Stimulated activated naive CD4-positive, alpha-beta T cell (primary cell): ENCODE measurements at places on chromosomes 7 and 10.

DNA sequence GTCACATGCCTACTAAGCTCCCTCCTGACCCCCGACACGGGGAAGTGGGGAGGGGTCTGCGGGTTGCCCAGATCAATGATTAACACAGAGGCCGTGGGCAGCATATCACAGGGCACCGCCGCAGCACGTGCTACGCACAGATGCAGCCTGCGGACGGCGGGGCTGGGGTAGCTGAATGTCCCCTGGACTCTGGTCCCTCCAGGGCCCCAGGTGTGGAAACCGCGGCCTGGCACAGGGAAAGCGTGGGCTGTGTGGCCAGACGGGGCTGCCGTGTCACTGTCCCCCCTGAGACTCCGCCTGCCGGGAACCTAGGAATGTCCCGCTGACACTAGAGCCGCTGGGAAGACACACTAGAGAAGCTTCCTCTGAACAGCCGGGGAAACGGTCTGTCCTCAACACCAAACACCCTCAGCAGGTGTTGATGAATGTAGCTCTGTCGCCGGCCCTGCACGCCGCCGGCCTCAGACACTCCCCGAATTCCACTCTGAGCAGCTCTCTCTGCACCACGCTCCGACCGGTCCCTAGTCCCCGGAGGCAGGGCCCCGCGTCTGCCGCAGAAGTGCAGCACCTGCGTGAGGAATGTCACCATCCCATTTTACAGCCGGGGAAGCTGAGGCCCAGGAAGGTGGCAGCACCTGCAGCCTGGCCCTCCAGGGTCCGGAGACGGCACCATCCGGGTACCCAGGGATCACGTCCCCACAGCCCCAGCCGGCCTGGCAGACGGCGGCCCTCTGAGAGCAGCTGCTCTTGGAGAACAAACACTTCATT lies 33.4 kb upstream of the PDGFA start:
- DNase-seq: no peak

DNA sequence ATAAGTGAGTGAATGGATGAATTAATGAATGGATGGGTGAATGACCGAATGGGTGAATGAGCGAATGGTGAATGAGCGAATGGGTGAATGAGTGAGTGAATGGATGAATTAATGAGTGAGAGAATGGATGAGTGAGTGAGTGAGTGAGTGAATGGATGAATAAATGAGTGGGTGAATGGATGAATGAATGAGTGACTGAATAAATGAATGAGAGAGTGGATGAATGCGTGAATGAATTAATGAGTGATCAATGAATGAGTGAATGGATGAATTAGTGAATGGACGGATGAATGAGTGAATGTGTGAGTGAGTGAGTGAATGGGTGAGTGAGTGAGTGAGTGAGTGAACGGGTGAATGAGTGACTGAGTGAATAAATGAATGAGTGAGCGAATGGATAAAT lies 49.5 kb upstream of the HMX3 start:
- DNase-seq: no peak

DNA sequence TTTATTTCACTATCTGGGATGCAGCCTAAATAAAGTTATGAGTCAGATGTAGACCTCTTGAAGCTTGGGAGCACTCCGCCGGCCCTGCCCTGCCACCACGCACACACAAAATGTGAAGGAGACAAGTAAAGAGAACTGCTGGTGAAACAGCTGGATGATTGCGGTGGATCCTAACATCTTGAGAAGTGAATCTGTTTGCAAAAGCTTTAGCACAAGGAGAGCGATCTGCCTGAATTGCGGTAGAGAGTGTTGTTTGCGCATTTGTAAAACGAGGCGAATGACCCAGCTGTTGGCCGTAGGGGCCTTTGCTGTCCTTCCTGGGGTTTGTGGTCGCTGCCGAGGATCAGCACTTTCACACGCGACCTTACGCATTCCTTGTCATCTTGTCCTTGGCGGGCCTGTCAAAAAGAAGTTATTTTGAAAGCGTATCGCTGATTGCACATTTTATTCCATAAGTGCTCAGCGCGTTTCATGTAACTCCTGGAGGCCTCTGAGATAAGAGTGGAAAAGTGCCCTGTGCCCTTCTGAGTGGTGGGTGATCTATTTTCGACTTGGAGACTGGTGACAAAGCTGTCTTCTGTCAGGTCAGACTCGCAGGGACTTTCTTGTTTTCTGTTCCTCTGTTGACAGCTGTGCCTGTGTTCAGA lies 40.8 kb downstream of the RBM20 start:
- no peak for DNase-seq

- DNase-seq: no peak
These were observed 591.1 kb downstream of the SDK1 start for GRCh38 chr7:3892157-3892556.

DNA sequence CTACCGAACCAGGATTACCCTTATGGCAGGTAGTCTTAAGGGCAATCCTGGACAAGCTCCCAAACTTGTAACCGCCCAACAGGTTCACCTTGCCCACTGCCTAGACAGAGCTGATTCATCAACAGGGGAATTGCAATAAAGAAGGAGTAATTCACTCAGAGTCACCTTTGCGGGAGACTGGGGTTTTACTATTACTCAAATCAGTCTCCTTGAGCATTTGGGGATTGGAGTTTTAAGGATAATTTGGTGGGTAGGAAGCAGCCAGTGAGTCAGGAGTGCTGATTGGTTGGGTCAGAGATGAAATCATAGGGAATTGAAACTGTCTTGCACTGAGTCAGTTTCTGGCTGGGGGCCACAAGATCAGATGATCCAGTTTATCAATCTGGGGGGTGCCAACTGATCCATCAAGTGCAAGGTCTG lies 25.3 kb downstream of the HK1 start:
- no peak for DNase-seq

GRCh38 chr10:119701861-119702260 lies 24.0 kb upstream of the INPP5F start:
- DNase-seq: no peak

DNA sequence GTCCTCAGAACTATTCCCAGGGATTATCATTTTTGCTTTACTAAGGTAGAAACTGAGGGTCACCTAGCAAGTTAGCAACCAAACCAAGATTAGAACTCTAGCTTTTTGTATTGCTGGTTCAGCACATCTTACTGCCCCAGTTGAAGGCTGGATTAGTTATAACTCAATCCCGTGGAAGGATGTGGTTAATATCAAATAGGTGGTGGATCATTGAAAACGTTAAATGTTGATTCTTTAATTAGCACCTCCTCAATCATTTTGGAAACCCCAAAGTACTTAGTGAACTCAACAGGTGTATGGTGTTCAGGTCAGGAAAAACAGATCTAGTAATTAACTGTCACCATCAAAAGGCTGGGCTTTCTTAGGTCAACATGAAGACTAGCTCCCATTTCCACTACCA lies 152.4 kb downstream of the ARID5B start:
- DNase-seq: no peak

- DNase-seq: no peak
These were observed 1.4 kb downstream of the LARP4B start for GRCh38 chr10:929960-930624.

DNA sequence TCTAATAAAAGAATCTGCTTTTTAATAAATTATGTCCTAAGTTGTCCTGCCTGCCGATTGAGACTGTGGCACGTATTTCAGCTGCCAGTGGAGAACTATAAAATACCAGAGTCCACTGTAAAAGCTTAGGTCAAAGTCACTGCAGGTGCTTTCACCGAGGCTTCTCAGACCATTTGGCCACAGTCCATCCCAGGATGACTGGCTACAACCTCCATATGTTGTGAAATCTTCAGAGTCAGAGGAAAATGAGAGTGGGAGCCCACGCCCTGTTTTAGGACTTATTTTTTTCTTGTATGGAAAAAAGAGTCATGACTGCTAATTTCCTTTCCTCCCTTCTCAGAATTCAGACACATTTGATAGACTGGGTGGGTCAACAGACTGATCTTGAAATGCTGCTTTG lies 182.9 kb downstream of the ANK3 start:
- DNase-seq: no peak

DNA sequence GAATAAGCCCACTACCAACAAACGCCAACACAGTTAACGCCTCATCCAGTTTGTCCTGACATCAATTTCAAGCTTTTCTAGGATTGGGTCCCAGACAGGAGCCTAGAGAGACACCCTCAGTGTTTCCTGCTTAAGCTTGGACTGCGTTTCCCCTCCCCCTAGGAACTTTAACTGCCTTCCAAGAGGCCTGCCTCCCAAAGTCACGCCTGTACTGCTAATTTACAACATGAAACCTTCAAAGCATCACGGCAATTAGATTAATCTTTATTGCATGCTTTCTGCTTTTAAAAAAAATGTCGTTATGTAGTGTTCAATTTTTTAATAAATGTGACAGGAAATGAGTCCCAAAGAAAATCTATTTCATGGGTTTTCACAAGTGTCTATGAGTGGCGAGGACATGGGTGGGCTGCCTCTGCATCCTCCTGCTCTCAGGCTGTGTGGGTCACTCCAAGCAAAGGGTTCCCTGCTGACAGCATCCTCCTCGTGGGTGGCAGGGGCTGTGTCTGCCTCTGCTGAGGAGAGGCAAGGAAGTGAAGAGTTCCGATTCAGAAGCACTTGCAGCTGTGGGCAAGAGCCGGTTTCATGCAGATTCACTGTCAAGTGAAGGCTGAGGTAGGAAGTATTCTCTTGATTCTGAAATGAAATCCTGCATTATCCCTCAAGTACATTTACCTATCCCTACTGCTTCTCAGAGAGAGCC lies 193.0 kb upstream of the KMT2E start:
- DNase-seq: no peak

- DNase-seq: no peak
These were observed 129.6 kb downstream of the ATP6V0E2 start for GRCh38 chr7:150003304-150003810.

DNA sequence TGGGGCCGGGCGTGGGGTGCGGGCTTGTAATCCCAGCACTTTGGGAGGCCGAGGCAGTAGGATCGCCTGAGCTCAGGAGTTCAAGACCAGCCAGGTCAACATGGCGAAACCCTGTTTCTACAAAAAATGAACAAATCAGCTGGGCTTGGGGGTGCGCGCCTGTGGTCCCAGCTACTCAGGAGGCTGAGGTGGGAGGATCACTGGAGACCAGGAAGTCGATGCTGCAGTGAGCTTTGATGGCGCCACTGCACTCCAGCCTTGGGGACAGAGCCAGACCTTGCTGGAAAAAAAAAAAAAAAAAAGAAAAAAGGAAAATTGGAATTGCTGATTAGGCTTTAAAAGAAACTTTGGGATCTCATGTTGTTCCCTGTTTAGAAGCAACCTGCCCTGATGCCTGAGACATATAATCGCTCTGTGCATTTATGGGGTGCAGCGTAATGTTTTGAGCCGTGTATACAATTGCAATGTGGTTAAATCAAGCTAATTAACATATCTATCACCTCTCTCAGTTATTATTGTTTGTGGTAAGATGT lies 851 bp downstream of the AKR1E2 start:
- no peak for DNase-seq

- DNase-seq: no peak
These were observed 15.3 kb upstream of the MAPK8 start for GRCh38 chr10:48291190-48291589.

- no peak for DNase-seq
These were observed 10.9 kb downstream of the NPFFR1 start for GRCh38 chr10:70272925-70273316.

DNA sequence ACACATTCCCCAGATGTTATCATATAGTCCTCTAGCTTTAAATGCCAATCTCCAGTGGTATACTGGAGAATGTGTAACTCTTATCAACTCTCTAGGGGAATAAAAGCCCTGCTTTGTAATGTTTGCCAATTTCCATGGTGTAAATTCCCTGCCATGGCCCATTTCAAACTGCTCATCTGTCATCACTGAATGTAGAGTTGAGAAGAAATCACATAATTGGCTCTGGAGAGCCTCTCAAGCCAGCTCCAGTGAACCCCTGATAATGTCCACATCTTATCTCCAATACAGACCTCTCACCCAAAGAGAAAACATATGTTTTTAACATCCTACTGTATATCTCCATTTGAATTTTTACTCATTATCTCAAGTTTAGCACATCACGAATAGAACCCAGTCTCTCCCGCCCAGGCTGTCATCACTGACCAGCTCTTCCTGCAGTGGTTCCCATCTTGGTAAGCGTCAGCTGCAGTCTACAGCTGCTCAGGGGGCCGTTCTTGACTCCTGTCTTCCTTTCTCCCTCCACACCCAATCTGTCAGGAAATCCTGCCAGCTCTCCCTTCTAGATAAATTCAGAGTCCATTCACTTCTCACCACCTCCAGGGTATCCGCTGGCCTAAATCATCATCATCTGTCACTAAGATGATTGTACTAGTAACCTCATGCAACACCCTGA lies 332.4 kb downstream of the FRMD4A start:
- no peak for DNase-seq

DNA sequence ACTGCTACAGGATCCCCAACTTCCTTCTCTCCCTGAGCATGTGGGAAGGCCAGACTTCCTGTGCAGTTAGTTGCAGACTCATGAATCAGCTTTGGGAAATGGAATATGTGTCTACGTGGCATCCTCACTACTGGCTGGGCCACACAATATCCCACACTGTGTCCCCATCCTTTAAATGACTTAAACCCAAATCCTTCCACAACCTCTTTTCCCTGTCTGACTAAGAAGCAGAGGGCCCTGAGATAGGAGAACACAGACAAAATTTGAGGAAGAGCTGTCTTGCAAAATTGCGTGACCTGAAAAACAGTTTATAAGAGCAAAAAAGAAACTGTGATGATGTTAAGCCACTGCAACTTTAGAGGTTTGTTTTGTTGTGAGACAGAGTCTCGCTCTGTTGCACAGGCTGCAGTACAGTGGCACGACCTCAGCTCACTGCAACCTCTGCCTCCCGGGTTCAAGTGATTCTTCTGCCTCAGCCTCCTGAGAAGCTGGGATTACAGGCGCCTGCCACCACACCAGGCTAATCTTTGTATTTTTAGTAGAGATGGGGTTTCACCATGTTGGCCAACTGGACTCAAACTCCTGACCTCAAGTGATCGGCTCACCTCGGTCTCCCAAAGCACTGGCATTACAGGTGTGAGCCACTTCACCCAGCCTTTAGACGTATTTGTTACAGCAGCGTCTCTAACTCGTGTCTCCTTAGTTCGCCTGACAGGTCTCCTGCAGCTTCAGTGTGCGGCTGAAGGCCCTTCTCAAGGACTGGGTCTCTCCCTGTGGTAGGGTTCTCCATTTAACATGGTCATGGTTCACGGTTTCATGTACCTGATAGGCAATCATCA lies 46.9 kb upstream of the SFMBT2 start:
- DNase-seq: no peak

- no peak for DNase-seq
These were observed 26.6 kb downstream of the KCNH2 start for GRCh38 chr7:150951521-150951920.

GRCh38 chr7:28761505-28761904 lies 196.6 kb downstream of the TRIL start:
- no peak for DNase-seq

GRCh38 chr7:91759205-91759863 lies 121.2 kb downstream of the MTERF1 start:
- no peak for DNase-seq
